AG04449 (cell line): ENCODE measurements at places on chromosomes 3 and 15.

DNA sequence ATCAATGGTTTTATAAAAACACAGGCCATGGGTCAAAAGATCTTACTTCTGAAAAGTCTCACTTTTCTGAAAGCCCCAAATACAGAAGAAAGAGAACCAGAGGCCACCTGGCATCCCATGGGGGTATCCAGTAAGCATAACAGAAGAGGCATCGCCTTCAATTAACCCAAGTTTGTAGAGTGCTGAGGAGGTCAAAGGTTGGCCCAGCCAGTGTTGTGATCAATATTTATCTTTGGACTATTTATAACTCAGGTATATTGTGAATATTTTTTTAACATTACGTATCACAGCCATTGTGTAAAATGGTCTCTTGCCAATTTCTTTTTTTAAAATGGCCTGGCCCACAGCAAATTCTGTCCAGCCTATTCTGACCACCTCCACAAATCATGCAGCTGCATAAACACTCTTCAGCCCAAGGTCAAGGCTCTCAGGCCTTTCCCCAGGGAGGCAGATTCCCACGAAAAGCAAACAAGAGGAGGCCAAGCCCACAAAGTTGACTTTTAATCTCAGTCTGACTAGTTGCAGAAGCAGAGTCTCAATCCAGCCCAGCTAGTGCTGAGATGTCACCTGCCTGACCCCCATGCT lies 26.2 kb upstream of the SPTBN5 start:
- no peak for DNase-seq

GRCh38 chr3:52809662-52810377 lies 15.2 kb downstream of the ITIH3 start:
- DNase-seq = no peak

DNA sequence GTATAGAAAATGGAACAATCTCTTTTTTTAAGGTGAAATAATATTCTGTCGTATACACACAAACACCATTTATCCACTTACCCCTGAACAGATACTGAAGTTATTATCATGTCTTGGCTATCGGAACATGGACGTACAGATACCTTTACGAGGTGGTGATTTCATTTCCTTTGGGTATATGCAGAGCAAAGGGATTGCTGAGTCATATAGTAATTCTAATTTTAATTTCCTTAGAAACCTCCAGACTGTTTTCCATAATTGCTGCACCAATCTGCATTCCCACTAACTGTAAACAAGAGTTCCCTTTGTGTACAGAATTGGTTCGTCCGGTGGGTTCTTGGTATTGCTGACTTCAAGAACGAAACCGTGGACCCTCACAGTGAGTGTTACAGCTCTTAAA lies 179.4 kb downstream of the SHOX2 start:
- no peak for DNase-seq

GRCh38 chr3:134313847-134314587 lies 60.2 kb downstream of the AMOTL2 start:
- DNase-seq = no peak

GRCh38 chr3:69353503-69353902 lies 32.4 kb downstream of the FRMD4B start:
- no peak for DNase-seq

DNA sequence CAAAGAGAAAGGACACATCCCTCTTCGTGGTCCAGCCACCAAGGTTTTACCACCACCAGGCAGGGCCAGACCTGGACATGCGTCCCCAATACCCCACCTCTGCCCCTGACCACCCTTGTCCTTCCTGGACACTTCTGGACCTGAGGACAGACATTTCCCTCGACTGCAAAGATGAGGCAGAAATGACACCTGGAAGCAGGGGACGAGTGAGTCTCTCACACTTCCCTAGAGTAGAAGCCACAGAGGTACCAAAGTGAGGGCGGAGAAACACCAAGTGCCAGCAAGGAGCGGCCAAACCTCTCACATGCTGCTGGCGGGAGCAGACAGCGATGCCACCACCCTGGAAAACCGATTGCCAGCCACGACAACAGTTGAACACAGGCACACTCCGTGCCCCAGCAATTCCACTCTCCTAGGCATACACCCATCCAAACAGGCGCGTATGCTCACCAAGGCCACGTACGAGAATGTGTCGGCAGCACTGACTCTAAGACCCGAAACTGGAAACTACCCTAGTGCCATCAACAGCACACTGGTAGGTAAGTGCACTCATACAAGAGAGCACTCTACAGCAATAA lies 207.0 kb upstream of the NSMCE3 start:
- DNase-seq = no peak

DNA sequence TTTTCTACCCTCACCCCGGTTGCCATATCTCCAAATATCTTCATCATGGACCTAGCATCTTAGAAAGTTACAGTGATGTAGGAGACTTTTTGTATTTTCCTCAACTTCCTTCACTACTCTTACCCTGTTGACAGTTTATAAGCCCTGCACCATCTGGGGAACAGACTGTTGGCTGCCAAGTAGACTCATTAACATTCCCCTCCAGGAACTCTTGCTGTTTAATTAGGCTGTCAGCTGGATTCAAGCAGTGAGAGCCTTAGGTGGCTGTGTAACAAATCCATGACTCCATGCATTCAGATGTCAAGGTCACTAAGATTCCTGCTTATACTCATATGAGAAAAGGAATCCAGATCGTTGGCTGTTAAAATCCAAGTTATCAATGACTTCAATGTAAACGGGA lies 198.3 kb downstream of the NAALADL2 start:
- DNase-seq = no peak

DNA sequence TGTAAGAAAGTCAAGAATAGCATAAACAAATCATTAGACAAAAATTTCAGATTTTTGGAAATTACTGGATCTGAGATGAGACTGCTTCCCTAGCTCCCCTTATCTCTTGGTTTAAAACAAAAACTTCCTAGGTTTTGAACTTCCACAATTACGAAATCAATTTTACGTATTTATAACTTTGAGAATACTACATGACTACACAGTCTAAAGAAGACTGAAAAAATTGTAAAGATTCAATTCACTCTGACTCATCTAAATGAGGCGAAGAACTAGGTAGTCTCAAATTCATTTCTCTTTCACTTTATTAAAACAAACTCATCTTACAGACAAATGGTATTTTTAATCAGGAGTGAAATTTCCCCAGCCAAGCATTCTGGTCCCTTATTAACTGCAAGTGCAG lies 10.3 kb downstream of the CCDC54 start:
- DNase-seq = no peak
